ENCODE measurements at places on chromosomes 2 and 18. TPM values are rescaled to one million over a fixed set of nuclear protein-coding genes. Genes with fewer than 3 reads are reported as not detected.

DNA sequence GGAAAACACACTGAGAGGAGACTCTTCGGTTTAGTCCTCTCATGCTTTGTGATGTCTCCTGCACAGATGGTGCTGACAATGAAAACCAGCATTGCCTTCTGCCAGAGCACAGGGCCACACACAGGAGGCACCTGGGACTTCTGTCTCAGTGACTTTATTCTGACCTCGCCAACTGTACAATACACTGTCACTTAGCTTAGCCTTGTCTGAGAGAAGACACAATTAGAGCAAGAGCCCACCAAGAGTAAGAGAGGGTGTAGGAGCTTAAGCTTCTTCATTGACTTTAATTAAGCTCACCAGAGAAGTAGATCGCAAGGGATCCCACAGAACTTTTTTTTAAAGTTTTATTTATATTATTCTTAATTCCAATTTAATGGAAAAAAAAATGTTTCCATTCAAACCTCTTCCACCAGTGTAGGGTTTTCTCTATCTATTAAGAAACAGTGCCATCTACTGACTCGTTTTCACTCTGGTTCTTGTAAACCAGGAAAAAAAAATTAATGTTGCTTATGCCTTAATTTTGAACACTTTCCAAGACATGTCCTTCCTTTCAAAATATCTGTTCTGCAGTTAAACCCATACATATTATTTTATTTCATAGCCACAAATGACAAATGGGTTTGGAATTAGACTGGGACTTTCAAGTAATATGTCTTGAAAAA lies 42.4 kb upstream of the DDX18 start:
- peak; percentile 15 for DNase-seq

- no peak for DNase-seq
Observed at GRCh38 chr2:200618590-200619021, 32.8 kb downstream of the AOX1 start.

DNA sequence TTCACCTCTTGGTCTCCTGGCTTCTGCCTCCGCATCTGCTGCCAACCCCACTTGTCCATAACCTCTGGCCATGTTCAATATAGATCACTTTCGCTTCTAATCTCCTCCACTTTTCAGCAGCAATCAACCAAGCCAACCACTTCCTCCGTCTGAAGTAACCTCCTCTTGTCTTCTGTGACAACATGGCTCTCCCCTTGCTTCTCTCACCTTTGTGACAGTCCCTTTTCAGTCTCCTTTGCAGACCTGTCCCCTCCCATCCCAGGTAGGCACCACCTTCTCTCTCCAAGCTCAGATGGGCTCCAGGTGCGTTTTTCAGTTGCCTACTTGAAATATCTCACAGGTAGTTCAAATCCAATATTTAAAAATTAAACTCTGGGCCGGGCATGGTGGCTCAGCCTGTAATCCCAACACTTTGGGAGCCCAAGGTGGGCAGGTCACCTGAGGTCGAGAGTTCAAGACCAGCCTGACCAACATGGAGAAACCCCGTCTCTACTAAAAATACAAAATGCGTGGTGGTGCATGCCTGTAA lies 4.7 kb upstream of the PSD4 start:
- no peak for DNase-seq

DNA sequence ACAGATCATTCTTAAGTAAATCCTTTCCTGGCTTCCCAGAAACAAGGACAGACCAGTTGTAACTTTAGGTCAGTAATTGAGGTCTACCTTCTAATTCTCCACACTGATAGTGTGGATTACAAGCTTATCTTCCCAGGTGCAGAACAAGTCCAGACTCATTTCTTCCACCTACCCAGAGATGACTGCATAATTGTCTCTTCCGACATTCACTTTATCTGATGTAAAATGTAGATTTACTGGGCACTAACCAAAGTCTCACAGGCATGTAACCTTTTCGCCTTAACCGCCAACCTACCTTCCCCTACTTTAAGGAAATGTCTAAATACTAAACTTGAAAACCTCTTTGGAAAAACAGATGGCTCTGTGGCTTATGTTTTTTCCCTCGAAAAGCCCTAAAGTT lies 96.2 kb downstream of the NCK2 start:
- no peak for DNase-seq

GRCh38 chr2:124250433-124250832 lies 225.3 kb downstream of the CNTNAP5 start:
- DNase-seq: no peak

- DNase-seq: no peak
Observed at GRCh38 chr2:16678964-16679363, 13.3 kb upstream of the CYRIA start.

The FKBP7 gene
- 18.3 TPM for total RNA-seq

DNA sequence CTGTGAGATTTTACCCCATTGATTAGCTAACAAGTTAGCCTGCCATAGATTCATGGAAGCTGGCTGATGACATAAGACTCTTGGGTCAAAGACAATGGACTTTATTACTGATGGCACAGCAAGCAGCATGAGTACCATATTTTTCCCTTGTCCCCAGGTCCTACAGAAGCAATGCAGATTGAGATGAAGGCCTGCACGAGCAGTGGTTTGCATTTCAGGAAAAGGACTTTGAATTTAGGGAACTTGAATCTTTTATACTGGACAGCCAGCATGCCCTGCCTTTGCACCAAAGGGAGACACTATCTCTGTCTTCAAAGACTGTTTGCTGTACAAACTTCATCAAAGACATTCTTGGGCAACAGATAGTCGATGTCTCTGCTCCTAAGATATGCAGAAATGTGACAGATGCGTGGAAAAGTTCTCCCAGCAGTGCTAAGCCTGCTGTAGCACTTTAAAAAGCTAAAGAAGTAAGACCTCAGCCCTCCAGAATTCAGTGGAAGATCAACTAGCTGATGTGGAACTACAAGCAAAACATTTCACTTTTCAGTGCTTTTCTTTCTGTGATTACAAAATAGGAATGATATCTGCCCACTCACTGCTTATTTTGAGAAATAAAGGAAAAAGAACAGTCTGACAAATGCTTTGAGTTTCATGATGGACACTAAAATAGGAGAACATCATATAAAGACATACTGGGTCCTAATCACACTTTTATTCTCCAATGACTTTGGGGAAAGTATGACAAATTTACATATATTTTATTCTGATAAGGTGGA lies 44.4 kb upstream of the TANK start:
- DNase-seq: no peak

The BMP10 gene
- not detected for total RNA-seq

- peak; percentile 62 for DNase-seq
Observed at GRCh38 chr18:32552421-32553030, 81.8 kb upstream of the GAREM1 start.

- no peak for DNase-seq
Observed at GRCh38 chr2:172596776-172597175, 40.9 kb downstream of the PDK1 start.

The SERPINB11 gene
- total RNA-seq: not detected

The SPDYA gene
- 0.92 TPM for total RNA-seq

- DNase-seq: no peak
Observed at GRCh38 chr18:33937270-33937816, 287.4 kb downstream of the NOL4 start.

GRCh38 chr2:108403494-108403893 lies 25.7 kb downstream of the SULT1C4 start:
- no peak for DNase-seq

DNA sequence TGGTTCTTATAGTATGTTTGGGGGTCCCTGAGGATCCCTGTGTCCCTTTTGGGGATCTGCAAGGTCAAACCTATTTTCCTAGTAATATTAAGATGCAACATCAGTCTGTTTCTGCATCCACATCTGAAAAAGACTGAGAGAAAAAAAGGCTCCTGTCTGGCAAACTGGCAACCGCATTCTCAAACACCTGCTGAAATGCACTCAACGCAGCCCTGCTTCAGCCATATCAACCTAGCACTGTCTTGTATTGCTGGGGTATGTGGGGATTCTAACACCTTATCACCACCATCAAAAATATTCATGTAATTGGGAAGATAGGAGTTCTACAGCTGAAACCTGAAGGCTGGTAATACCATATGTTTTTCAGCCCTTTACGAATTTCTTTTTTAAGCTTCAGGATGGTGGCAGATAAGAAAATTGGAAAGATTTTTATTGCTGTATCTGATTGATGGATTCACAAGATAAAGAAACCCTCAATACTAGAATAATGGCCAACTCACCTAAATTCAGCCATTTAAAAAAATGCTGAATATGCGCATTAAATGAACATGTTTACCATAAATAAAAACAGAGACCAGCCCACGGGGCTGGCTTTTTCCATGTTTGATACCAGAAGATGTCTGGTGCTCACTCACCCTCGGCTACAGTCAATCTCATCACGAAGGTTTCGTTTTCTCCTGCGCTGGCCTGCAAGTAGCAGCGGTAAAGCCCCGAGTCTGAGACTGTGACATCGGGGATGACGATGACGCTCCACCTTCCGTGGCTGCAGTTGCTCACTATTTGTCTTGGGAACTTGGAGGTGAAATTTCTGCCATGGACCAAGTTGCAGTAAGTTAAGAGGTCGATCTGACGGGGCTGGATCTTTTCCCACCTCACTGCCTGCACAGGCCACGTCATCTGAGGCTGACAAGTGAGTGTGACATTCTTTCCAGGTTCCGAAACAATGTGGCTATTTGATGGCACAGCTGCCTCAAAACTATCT lies 52.3 kb downstream of the CD226 start:
- DNase-seq: no peak

The LOXHD1 gene
- not detected for total RNA-seq

- peak; percentile 49 for DNase-seq
Observed at GRCh38 chr2:38528008-38528442, 74.7 kb downstream of the HNRNPLL start.

- no peak for DNase-seq
Observed at GRCh38 chr2:130389358-130389757, 33.5 kb downstream of the PTPN18 start.

The GNAL gene
- total RNA-seq: 0.65 TPM

The NIFK gene
- total RNA-seq: 59.7 TPM

DNA sequence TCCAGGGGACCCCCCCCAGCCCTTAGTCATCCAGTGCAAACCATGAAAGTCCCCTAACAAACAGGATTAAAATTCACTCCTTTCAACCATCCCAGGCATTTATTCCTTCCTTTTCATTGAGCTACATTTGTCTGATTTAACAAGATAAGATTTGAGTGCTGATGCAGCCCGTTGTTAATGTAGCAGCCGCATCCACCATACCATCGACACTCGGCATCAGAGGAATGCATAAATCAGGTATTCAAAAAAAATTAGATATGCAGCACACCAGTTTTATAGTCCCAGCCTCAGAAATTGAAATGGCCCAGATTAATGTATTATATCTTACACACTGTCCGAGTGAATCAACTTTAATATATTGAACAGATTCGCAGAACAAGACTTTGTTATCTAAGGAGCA lies 676.5 kb upstream of the FANCL start:
- no peak for DNase-seq

DNA sequence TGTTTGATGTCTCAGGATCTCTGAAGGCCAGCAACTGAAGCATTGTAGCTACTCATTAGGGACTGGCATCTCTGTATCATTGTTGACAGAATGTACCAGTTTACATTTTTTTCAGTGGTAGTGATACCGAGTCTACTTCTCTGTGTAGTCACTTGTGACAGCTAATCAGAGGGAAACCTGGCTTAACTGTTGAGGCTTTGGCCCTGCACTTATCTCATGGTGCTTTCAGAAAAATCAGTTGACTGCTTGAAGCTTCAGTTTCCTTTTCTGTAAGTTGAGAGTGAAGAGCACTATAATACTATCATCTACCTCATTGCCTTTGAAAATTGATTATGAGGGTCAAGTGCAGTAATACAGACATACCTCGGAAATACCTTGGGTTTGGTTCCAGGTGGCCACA lies 90.0 kb downstream of the COMMD1 start:
- DNase-seq: no peak

DNA sequence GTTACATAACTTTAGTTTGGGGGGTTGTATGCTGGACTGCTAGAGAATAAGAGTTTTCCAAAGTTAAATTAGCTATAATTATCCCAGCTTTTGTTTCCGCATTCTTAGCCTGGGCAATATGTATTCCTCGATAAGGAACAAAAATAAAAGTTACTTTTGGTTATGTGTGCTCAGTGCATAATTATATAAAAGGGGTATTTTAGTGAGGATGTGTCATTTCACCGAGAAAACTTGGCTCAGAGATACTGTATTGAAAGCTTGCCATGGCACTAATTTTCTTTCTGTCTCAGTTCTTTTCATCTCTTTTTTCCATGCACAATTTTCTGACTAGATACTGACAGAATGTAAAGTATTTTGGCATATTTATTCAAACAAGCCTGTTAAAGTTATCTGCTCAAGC lies 28.2 kb downstream of the ARHGAP15 start:
- no peak for DNase-seq

DNA sequence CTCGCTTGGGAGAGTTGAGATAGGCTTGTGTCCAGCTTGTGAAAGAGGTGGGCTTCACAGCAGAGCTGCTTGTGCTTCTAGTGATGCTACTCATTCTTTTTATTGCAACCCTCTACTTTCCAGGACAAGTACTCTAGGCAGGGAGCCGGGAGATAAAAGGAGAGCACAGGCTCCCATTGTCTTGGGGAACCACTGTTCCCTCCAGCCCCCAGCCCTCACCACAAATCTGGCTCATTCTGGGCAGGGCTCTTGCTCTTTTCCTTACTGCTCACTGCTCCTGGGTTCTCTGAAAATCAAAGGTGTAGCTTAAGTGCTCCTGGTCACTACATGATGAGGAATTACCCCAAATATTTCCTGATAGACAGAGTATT lies 81.4 kb downstream of the CABYR start:
- DNase-seq: no peak

The SLC5A6 gene
- 42.7 TPM for total RNA-seq

The PROKR1 gene
- total RNA-seq: not detected

- DNase-seq: no peak
Observed at GRCh38 chr2:47288864-47289263, 114.1 kb upstream of the MSH2 start.

All from endothelial cell of umbilical vein (primary cell).